ENCODE measurements at places on chromosomes 7 and 10. TPM values are rescaled to one million over a fixed set of nuclear protein-coding genes. Genes with fewer than 3 reads are reported as not detected.

DNA sequence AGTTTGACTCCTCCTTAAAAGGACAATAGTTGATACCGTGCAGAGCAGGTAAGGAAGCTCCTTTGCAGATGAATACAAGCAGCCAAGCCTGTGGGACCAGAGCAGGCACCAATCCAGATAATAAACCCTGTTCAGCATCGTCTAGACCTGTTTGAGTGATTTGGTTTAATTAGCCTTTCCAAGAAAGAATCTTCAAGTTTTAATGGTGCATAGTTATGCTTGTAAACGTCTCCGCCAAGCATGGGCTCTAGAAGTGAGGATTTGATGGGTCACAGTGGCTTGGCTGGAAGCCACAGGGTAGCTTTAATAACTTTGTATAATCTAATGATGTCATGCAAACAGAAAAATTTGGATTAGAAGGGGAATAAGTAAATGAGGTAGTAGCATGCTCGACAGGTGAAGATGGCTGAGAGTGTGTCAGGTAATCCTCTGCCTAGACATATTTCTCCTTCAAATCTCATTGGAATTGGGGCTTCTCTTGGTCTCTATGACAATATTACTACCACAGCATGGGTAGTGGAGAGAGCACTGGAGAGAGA is 188.4 kb downstream of the DYNC1I1 start:
- no peak for DNase-seq

The GRID1 gene
- not detected for total RNA-seq

The SLC18A3 gene
- total RNA-seq: not detected

The CCDC7 gene
- total RNA-seq: 9.4 TPM

GRCh38 chr10:11335167-11335652 is 276.2 kb downstream of the USP6NL start:
- DNase-seq: no peak

The GIMAP5 gene
- not detected for total RNA-seq

DNA sequence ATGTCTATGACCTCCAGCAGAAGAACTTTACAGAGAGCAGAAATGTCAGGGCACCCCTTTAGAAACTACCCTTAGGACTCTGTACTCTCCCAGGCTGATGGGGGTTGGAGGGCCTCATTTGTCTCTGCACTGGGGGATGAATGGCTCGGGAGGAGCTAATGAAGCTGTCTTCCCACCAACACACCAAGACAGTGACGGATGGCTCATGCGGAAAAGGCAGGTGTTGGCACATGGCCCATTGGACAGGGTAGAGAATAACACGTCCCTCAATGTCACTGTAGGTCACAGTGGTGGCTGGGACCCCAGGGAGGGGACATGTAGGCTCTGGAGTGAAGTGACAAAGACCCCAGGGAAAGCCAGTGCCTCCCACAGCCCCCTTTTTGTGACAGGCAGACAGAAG is 64.0 kb upstream of the PCBD1 start:
- peak; percentile 69 for DNase-seq

The XRCC2 gene
- 0.62 TPM for total RNA-seq

The ZNF488 gene
- total RNA-seq: 0.31 TPM

DNA sequence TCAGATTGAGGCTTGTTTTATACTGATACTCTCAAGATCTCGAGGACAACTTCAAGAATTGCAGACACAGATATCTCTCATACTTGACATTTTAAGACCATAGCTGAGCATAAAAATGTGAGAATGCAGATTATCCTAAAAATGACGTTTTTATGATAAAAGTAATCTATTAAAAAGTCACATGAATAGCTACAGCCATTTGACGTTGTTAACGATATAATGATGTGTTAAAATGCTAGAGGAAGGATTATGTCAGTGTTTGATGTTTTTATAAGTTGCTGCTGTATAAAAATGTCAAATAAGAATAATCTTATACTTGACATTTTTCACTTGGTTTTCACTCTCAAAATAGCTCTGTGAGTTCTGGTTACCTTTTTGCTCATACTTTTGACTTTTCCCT is 67.1 kb upstream of the NPVF start:
- DNase-seq: no peak

The FAM241B gene
- total RNA-seq: not detected

DNA sequence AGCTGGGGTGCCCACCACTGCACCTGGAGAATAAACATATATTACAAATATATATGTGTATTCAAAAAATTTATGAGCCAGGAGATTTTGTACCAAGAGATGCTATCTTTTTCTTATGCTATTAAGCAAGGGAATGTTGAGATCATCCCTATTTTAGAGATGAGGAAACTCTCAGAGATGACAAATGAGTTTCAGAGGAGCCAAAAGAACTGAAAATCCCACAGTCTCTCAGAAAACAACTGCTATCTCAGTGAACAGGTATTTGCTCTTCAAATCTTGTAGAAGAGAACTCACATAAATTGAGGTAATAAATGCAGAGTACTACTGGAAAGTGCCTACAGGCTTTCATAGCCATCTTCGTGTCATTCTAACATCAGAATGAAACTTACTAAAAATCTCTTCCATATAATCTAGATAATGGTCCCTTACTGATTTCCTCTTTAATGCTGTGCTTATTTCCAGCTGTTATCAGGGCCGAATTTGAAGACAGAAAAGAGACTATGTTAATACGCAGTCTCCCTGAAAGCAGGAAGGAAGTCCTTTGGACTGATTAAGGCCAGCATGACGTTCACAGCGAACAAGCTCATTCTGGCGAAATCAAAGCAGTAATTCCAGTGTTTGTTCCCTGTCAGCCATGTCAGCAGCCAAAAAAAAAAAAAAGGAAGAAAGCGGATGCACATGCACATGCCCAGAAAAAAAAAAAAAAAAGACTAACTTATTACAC is 29.4 kb upstream of the ANAPC16 start:
- no peak for DNase-seq

DNA sequence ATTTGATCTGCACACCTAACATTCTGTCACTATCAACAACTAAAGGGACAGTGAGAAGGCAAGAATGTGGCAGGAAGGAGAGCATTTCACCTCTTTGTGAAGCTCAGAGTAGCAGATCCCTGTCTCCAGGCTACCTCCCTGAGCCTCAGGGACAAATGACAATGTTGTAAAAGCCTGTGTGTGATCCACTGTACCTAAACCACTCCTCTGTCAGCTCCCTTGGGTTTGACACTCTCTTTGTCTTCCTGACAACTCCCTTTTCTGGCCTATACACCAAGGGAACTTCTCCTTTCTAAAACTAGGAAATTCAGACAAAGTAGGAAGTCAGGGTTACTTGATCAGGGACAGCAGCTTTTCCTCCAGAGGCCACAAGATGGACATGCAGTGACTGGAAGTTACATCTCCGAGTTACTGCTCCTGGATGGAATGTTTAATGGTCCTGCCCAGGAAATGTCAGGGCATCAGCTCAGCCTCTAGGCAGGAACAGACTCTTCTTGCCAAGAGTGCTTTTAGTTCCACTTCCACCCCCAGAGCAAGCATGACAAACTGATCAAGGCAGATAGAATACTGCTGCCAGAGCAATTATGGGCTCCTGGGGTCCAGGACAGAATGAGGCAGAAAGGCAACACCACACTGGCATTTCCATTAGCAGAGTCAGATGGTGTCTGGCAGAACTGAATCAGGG is 1014.5 kb upstream of the LRRTM3 start:
- DNase-seq: no peak

The CPN1 gene
- total RNA-seq: not detected

GRCh38 chr7:100190048-100190711 is 12.5 kb downstream of the STAG3 start:
- DNase-seq: peak; percentile 51

- DNase-seq: no peak
Measured at GRCh38 chr10:106722524-106722923, 442.0 kb downstream of the SORCS1 start.

DNA sequence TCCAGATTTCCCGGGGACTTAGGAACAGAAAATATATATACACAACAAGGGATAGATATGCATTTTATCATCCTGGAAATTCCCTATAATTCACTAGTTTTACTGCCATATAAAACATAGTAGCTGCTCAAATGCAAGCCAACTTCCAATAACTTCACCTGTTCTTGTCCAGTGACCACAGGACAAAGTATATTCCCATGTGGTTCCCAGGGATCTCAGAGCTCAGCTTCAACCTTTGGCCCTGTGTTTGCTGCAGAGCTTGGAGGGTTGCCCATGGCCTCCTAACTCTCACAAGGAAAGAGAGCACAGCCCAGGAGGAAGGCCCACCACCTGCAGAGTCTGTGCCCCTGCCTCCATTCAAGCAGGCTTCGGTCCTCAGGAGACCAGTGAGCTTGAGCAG is 4.5 kb upstream of the DRGX start:
- no peak for DNase-seq

The IFIT1B gene
- not detected for total RNA-seq

- DNase-seq: no peak
Measured at GRCh38 chr10:94846204-94846603, 83.7 kb downstream of the CYP2C19 start.

DNA sequence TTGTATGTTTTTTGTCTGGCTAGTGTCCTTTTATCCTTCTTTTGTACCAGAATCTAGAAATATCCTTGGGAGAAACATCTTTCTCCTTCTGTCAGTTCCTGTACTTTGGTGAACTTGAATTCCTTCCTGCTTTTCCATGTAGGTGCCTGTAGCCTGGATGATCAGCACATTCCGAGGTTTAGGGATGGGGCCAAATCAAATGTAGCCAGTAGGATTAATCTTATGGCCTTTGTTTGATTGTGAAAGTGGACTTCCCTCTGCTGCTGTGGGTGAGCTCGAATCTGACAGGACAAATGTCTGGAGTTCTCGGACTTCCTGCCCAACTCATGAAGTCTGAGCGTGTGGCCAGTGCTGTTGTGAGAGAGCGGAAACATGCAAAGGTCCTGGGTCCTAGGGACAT is 33.2 kb upstream of the NAMPT start:
- no peak for DNase-seq

Measured in myocyte (in vitro differentiated cells).